ENCODE measurements at places on chromosomes 7 and 10.
A peak's percentile ranks its signal among the peaks of the same experiment; 100 is the strongest.

GRCh38 chr10:27252267-27253000, 11.8 kb upstream of the ACBD5 start:
- DNase-seq: peak; percentile 81

DNA sequence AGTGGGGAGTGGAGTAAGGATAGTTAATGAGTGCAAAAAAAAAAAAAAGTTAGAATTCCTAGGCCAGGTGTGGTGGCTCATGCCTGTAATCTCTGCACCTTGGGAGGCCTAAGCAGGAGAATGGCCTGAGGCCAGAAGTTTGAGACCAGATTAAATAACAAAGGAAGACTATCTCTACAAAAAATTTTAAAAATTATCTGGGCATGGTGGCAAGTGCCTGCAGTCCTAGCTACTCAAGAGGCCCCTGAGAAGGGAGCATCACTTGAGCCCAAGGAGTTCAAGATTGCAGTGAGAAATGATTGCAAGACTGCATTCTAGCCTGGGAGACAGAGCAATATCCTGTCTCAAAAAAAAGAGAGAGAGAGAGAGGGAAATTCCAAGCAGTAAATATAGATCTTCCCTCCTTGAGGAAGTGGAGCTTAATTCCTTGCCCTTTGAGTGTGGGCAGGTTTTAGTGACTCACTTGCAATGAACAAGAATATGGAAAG, 19.5 kb upstream of the CSTF2T start:
- DNase-seq: no peak

DNA sequence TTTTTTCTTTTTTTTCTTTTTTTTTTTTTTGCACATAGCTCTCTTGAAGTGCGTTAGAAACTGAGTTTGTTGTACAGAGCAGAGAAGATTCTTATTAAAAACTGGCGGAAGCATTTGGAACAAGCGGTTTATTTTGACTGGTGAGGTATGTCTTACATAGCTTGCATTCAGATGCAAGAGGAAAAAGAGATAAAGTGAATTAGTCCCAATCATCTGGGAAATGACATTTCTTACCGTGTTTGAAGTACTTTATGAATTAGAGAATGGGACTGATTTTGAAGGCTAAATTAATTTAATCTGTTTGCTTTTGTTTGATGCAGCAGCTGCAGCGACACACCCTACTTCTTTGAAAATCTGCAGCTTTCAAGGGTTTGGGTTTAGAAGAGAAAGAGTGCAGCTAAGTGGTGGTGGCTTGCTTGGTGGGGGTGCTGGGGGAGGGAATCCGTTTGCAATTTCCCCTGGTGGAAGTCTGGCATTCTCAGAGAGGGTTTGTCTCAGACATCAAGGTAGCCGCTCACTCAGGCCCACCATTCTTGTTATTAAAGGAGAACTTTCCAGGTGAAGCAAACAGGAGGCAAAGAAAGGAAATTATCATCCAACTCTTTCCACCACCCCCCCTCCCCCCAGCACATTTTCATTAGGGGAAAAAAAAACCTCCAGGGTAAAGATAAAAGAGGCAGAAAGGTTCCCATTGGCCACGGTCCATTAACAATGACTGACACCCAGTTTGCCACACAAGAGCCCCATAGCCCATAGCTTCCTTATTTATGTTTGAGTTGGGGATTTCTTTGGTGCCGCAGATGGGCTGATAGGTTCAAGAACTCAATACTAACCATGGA, 231.7 kb downstream of the SKIDA1 start:
- no peak for DNase-seq

GRCh38 chr10:92809840-92810239, 38.5 kb upstream of the EXOC6 start:
- no peak for DNase-seq

- DNase-seq: no peak
These were observed 521.4 kb downstream of the ANKRD7 start for GRCh38 chr7:118745927-118746326.

DNA sequence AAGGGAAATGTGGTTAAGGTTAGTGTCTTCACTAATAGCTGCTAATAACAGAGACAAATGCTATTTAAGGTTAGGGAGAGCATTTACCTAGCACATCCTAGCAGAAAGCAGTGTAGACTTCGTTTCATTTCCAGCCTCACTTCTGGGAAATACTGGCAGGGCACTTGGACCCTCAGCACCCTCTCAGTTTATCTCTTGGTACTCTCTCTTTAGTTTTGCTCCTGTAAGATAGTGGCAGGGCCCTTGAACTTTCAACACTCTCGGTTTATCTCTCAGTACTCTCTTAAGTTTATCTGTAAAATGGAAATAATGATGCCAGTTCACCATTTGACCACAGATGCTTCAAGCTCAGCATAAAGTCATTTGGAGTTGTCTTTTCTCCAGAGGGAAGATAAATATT, 118.4 kb downstream of the MBL2 start:
- no peak for DNase-seq

DNA sequence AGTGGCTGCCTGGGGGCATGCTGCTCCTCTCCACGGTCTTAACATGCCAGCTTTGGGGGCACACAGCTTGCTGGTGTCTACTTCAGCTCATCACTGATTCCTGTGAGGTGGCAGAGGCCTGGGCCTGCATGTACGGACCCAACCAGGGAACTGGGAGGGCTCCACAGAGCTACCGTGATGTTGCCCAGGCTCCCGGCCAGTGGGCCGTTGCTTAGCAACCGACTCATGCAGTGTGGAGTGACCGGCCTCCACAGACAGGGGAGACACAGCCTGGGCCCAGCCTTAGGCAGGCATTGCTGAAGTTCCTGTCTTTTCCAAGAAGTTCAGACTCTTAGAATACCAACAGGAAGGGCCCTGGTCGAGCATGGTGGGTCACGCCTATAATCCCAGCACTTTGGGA, 25.8 kb upstream of the SH2B2 start:
- DNase-seq: no peak

GRCh38 chr10:110429301-110429700, 68.4 kb upstream of the DUSP5 start:
- no peak for DNase-seq

GRCh38 chr7:155038335-155038734, 31.8 kb upstream of the HTR5A start:
- DNase-seq: no peak

- no peak for DNase-seq
These were observed 8.1 kb downstream of the TOMM7 start for GRCh38 chr7:22814261-22815208.

- DNase-seq: no peak
These were observed 73.6 kb downstream of the EPC1 start for GRCh38 chr10:32273336-32273735.

DNA sequence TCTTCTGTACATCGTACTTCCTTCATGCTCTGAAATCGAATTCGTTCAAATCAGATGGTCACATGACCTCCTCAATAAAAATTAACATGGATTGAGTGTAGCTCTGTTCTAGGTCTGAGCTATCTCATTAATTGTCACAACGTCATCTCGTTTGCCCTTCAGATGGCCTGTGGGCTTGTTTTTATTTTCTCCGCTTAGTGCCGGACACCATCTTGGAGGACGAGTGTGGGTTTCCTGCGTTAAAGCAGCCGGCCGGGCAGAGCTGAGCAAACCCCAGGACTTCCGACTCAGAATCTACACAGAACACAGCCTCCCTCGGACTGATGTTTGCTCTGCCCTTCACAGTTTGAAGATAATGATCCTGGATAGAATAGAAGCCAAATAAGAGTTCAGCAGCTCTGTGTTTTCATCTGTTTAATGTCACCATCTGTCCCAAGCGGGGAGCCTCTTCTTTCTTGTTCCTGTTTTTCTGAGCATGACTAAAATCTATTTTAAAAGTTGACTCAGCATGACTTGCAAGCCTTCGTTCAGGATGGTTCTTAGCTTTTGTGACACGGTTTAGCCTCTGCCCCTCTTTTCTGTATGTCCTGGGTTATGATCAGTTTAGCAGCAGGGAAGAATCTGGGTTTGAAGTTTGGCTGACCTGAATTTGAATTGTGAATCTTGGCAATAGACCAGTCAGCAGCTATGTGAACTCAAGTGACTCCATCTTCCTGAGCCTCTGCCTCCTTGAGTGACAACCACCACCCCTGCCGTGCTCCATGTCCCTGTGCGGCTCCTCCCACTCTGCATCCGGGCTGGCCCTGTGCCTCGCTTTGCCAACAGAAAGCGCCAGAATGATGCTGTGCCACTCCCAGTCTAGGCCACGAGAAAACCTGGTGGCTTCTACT, 30.6 kb upstream of the GALNTL5 start:
- no peak for DNase-seq

DNA sequence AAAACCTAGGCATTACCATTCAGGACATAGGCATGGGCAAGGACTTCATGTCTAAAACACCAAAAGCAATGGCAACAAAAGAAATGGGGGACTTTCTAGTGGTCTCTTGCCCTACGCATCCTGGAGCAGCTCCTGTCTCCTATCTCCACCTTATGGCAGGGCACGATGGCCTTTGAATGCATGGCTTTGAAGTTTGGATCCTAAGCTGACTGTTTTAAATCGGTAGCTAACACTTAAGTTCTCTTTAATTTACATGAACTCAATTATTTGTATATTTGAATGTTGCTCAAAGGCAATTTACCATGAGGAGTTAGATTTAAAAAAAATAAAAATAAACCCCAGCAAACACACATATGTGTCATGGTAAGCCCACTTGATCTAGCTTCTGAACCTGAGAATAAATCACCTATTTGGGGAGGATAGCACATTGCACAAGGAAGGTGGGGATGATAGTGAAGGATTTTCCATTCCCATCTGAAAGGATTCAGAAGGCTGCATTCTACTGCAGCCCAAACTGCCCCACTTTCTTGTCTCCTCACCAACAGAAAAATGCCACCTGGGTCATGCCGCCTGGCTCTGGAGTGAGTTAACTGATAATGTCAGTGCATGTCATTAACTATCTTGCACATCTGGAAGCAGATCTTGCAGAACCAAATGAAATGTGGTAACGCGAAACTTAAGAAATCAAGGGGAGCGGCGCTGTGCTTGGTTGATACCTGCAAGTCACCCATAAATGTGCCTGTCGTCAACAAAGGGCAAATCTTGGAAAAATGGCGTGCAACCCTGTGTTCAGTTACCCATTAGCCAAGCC, 12.4 kb downstream of the KLF6 start:
- DNase-seq: no peak

DNA sequence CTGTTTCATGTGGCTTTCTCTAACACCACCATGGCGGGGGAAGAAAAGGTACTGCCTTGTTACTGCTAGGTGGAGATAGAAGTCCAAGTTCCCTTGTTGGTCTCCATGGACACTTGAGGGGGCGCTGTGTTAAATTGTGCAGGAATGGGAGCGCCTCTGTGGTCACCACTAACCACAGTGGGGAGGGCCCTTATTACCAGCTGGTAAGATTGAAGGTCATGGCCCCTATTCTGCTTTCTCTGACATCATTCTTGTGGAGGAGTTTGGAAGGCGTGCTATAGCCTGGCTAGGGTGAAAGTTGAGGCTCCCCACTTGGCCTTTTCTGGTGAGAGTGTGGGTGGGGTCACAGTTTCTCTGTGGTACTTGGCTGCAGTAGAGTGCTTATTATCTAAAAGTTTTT, 14.9 kb upstream of the MXI1 start:
- DNase-seq: no peak

- DNase-seq: no peak
These were observed 18.3 kb upstream of the CDK6 start for GRCh38 chr7:92854501-92855238.

Data from stimulated activated naive CD4-positive, alpha-beta T cell (primary cell).